ENCODE measurements at places on chromosomes 1 and 21.

- DNase-seq, result no peak
Measured at GRCh38 chr1:30041741-30042437, 681.5 kb downstream of the MATN1 start.

DNA sequence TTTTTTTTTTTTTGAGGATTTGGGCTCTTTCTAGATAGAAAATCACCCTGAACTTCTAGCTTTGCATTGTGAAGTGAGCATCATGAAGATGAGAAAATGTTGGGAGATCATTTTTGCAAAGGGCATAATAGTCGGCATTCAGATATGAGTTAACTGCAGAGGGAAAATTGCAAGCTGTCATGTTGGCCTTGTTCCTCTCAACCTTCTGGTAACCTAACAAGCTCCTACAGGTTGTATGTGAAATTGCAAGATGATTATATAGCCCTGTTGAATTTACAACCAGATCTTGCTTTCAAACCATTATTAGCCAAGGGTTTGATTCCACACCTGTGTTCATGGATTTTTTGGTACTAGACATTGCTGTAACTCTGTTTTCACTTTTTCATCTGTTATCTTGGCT lies 2.2 kb downstream of the ELOA start:
- peak; percentile 40 for DNase-seq

DNA sequence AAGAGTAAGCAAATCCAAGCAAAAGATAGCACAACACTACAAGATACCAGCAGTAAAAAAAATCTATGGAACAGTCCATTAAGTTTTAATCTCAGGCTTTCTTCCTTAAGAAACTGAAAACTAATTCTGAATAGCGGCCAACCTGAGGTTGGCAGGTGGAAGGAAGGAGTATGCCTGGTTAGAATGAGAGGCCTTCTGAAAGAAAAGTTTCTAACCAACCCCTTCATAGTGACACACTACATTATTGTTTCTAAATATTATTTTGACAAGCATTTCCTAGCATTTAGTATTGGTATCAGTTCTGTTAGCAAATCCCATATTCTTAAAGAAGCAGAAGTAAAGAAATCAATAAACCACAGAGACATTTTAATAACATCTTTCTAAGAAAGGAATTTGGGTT lies 205.7 kb upstream of the PTBP2 start:
- no peak for DNase-seq

DNA sequence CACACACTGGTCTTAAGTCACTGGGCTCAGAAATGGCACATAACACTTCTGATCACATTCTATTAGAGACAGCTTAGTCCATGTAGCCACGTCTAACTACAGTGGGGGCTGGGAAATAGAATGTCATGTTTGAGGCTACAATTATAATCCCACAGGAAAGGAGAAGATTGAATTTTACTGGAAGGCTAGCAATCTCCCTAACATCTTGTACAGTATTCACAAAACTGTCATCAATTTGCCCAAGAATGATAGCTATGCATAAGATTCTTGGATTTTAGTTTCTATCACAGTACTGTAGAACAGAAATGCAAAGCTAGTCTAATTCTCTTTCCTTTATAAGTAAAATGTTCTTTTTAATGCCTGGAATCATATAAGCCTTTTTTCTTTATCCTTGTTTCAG lies 12.7 kb upstream of the ZMYM6 start:
- DNase-seq, result no peak

- no peak for DNase-seq
Measured at GRCh38 chr21:45448810-45449657, 44.1 kb downstream of the COL18A1 start.

GRCh38 chr1:50418600-50419109 lies 4.6 kb downstream of the DMRTA2 start:
- DNase-seq, result no peak

DNA sequence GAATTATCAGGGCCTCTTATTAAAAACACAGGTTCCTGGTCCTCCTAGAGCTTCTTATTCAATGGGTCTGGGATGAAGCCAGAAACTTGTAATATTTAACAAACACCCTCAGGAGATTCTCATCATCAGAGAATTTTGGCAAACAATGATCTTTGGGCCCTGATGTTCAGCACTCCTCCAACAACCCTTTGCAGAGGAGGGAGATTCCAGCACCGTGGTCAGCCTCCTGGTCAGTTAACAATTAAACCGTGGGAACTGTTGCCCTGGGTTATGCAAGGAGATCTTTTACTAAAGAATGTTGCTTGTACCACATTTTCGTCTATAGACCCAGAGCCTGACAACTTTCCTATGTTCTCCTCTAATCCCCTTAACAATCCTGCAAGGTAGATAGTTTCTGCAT lies 294.4 kb downstream of the PLPP3 start:
- no peak for DNase-seq

DNA sequence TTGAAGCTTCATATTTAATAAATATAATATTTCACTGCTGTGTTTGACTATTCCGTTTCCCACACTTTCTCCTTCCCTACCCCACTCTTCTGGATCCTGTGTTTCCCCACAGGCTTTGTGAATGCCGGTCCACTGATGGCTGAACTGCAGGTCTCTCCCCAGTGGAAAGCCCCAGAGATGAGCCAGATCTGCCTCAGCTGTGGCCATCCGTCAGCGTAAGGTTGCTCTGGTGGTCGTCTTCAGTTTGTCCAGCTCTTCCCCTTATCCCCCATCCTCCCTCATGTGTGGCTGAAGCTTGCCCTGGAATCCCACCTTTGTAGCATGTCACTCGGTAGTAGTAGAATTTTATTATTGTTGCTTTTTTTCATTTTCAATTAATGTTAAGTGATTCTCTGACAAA lies 11.4 kb downstream of the SMAP2 start:
- no peak for DNase-seq

GRCh38 chr21:41054018-41054578 lies 113.9 kb upstream of the BACE2 start:
- DNase-seq, result no peak

GRCh38 chr1:200965111-200965805 lies 58.3 kb downstream of the KIF21B start:
- DNase-seq, result no peak

GRCh38 chr1:28147264-28148094 lies 29.0 kb downstream of the PTAFR start:
- no peak for DNase-seq

DNA sequence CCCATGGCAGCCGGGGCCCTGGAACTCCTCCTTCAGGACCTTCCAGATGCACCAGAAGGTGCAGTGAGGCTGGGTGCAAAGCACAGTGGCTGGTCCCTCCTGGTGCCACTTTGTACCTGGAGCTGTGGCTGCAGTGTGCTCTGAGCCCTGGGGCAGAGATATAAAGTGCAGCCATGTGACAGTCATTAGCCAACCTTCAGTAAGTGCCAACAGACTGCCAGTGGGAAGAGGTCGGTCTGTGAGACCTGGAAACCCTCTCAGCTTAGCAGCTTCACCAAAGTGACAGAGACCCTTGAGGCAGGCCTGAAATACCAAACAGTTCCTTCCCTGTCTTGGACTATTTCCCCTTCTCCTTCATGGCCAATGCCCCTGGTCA lies 26.7 kb upstream of the NGF start:
- no peak for DNase-seq

DNA sequence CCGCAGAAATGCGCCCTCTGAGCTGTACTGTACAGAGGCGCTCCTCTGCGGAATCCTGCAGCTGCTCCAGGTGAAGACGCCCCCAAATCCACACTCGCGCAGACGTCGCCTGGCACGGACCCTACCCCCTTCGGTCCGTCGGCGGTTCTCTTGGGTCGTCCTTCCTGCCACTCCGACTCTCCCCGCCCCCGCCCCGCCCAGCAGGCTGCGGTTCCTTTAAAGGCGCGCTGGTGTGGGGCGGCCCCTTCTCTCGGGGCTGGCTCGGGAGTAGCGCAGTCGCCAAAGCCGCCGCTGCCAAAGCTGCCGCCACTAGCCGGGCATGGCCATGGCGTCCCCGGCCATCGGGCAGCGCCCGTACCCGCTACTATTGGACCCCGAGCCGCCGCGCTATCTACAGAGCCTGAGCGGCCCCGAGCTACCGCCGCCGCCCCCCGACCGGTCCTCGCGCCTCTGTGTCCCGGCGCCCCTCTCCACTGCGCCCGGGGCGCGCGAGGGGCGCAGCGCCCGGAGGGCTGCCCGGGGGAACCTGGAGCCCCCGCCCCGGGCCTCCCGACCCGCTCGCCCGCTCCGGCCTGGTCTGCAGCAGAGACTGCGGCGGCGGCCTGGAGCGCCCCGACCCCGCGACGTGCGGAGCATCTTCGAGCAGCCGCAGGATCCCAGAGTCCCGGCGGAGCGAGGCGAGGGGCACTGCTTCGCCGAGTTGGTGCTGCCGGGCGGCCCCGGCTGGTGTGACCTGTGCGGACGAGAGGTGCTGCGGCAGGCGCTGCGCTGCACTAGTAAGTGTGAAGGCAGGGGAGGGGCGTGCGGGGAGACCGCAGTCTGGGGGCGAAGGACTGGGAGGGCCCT lies at the start of gene RASSF5:
Gene RASSF5 (plus strand): TSS at position 248 of the 846 bp plus-strand sequence. CDS start 72 bp downstream, at position 320.
- DNase-seq, result peak; percentile 85

GRCh38 chr1:7729761-7730160 lies 41.3 kb upstream of the VAMP3 start:
- DNase-seq, result no peak

DNA sequence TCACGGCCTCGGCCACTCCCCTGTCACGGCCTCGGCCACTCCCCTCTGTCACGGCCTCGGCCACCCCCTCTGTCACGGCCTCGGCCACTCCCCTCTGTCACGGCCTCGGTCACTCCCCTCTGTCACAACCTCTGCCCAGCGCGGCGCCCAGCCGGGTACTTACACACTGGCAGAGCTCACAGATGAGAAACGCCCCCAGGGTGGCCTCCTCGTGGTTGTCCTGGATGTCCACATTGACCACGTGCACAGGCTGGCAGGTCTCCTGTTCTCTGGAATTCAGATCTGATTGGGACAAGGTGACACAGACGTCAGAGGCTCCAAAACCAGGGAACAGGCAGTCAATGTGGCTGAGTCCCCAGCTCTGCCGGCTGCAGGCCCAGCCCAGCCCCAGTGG lies 3.3 kb upstream of the TMEM240 start:
- DNase-seq, result no peak

DNA sequence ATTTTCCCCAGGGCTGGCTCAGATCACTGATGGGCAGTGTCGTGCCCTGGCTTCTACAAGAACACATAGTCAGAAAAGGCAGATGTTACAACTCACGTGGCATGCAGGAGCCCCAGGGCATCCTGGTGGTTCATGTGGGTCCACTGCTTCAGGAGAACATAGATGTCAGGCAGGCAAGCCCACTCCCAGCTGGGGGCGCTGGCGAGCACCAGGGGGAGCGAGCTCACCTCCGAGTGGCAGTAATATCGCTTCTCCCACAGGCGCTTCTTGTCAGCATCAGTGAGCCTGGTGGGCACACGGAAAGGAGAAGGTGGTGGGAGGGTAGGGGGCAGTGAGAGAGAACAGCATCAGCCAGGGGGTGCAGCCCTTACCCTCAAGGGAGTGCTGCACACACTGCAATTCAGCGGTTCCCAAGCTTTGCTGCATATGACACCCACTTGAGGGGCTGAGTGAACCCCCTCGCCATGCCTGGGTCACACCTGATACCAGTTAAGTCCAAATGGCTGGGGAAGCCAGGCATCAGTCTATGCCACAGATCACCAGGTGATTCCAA lies 34.3 kb upstream of the PPP1R15B start:
- DNase-seq, result peak; percentile 57

DNA sequence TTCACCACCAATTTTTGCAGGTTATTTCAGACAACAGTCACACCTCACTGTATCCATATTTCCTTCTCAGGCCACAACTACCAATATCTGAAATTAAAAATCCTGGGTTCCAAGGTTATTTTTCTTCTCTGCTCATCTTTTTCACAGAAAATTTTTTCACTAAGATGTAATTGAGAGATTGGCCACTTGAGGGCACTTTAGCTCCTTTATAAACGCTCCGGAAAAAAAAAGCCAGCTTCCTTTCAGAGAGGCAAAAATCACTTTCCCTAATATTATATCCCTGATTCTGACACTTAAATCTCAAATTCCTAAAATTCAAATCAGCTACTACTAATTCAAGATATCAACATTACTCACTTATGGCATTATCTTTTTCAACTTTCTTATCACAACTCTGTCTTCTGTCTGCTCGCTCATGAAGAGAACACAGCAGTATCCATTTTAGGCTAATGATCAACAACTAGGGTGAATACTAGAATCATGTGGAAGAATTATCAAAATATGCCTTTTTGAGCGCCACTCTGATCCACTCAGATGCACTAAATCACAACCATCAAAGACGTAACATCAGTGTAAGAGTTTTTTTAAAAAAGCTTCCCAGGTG lies 101.4 kb upstream of the RGS1 start:
- peak; percentile 41 for DNase-seq

GRCh38 chr1:24643363-24644099 lies 429 bp downstream of the SRRM1 start:
- DNase-seq, result no peak

- DNase-seq, result no peak
Measured at GRCh38 chr1:109621379-109622136, 1.9 kb downstream of the AMPD2 start.

GRCh38 chr1:210907251-210907805 lies 226.6 kb downstream of the KCNH1 start:
- DNase-seq, result no peak

GRCh38 chr1:114554577-114554976 lies 26.8 kb downstream of the BCAS2 start:
- no peak for DNase-seq

- DNase-seq, result no peak
Measured at GRCh38 chr1:192632641-192633532, 3.1 kb upstream of the RGS13 start.

- no peak for DNase-seq
Measured at GRCh38 chr1:41379738-41380130, 18.5 kb downstream of the FOXO6 start.

DNA sequence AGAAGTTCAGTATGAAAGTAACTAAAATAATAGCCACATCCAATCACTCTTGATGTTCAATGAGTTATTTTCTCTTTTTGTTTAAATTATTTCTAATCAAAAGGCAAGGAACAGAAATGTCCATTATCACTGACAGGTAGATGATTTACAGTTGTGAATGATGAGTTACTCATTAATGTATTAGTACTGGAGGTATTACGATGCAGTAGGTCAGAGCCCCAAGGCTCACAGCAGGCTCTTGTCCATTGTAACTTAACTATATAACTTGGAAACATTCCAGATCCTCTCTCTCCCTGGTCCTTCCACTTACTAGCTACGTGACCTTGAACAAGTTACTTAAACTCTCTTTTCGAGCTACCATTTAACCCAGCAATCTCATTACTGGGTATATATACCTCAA lies 39.5 kb downstream of the CRB1 start:
- no peak for DNase-seq

- DNase-seq, result no peak
Measured at GRCh38 chr1:224897529-224898327, 31.7 kb upstream of the DNAH14 start.
